Left colon (tissue), 2 donors: ENCODE measurements at places on chromosomes 1 and 21. TPM values are rescaled to one million over a fixed set of nuclear protein-coding genes. Genes with fewer than 3 reads are reported as not detected.

DNA sequence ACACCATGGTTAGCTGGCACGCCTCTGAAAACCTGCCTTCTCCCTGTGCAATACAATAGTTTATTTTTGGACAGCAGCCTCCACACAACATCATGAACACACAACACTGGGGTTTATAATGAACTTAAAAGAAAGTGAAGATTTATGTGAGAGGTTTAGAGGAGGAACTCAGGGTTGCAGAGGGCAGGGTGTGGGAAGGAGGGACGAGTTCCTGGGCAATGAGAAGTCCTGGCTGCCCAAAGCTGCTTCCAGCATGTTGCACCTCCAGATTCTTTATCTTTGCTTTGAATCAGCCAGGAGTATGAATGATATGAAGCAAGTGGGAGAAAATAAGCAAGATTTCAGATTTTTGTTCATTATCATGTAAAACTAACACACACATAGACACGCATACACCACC lies 11.3 kb upstream of the LRRC8D start:
- DNase-seq: no peak

The RGSL1 gene
- total RNA-seq: not detected

DNA sequence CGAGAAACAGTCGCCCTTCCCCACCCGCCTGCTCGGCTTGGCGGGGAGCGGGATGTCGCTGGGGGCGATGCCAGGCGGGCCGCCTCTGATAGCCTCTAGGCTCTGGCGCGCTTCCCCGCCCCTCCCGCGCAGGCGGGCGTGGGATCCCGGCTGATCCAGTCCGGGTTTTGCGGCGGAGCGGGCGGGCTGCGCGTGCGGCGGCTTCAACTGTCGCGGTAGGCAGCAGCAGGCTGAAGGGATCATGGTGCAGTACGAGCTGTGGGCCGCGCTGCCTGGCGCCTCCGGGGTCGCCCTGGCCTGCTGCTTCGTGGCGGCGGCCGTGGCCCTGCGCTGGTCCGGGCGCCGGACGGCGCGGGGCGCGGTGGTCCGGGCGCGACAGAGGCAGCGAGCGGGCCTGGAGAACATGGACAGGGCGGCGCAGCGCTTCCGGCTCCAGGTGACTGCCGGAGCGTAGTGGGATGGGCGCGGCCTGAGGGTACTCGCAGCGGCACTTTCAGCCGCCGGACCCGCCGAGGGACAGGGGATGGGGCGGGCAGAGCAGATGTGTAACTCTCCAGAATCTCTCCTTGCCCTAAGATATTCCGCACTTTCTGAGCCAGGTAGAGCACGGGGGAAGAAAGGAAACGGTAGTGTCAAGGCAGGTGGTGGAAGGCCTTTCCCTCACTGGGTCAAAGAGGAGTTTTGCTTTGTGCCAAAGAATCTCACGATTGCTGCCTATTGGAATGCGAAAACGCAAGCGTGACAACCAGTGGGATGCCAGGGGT lies at the start of gene FAAH:
FAAH (plus strand) TSS at position 210 of the 764 bp plus-strand sequence; CDS start at position 242, 32 bp downstream.
- peak; percentile 86 for DNase-seq

DNA sequence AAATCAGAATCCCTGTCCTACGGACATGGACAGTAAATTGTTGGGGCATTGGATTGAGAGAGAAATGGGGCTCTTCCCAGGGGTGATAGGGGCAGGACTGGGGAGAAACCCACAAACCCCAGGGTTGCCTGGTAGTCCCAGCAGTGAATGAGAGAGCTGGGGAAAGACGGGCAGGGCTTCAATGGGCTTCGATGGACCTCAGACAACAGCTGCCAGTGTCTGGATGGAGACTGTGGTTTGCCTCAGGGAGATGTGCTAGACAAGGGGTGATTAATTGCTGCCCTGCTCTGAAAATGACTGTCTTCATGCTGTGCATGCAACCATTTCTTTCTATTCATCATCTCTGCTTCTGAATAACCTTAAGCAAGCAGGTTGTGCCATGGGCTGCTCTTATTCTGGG lies 7.4 kb downstream of the GPR25 start:
- DNase-seq: no peak

DNA sequence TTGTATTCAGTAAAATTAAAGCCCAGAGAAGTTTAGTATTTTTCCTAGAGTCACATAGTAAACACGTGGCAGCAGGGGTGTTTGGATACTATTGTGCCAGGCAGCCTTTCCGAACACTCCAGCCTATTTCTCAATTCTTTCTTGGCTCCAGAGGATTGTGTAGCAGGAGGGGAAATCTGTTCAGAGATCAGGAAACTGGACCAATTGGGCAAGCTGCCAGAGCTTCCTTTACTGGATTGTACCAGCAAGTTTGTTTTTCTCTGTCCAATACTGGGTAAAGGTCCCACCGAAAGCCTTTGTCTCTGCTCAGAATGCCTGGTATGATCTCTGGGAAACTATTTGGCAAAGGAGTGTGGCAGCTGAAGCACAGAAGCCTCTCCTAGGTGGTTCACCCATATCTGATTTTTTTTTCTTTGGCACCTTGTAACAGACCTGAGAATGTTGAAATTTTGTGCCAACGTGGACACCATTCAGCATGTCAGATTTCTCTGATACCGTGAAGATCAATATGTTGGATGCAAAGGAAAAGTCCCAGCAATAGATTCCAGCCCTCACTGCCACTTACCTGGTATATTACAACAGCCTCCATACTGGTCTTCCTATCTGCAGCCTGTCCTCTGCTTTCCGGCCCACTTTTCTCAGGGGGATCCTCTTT lies 126.2 kb downstream of the FGGY start:
- peak; percentile 76 for DNase-seq

GRCh38 chr1:164886101-164886500 lies 327.1 kb downstream of the PBX1 start:
- no peak for DNase-seq

- DNase-seq: no peak
Measured at GRCh38 chr1:29243871-29244200, 7.5 kb downstream of the PTPRU start.

The ESRRG gene
- 0.61 TPM for total RNA-seq

GRCh38 chr1:196531737-196532524 lies 76.3 kb downstream of the KCNT2 start:
- DNase-seq: no peak

GRCh38 chr1:235937123-235937522 lies 70.4 kb upstream of the LYST start:
- no peak for DNase-seq

DNA sequence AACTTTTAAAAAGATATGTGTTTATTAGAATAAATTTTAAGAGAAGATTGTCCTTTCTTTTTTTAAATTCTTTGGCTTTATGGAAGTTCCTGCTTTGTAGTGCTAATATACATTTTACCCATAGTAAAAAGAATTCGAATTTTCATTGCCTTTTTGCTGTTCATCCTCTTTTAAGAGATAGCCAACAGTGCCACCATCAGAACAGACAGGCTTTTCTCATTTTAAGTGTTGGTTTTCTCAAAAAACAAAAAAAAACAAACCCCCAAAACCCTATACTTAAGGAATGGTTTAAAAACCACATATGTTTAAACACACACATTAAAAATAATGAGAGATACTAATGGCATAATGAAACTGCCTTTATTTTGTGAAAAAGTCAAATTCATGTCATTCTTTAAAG lies 118.8 kb downstream of the NEK7 start:
- DNase-seq: no peak

DNA sequence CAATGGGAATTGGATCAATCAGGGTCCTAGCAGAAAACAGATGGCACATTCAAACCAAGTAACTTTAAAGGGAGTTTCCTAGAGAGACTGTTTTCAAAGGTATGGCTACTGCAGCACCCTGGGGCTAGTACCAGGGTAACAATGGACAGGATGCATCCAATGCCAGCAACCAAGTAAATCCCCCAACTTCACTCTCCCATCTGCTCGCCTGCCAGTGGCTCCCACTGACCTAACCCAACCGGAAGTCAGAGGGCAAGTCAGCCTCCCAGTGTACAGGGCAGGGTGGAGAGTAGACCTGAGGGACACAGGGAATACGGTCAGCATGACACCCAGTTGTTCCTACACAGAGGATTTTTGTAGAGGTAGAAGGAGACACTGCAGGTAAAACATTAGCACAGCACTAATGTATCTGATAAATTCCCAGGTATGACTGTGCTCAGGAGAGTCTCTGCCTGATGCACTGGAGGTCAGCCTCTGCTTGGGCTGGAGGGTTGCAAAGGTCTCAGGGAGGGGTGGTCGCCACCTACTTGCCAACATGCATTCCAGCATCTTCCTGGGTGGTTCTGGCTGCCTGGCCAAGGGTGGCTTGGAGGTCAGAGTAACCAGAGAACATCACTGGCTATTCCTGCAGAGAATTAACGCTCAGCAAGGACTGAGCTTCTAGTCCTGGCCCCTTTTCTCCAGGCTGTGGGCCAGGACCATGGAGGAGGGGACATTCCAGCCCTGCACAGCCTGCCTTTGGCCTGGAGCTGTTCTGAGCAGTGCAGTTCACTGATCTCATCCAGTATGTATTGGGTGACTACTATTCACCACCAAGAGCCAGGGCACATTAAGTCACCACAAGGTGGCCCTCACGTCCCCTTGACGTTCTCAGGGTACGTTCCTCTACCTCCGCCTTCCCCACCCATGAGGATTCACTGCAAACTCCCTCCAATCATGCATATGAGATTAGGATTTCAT lies 5.1 kb upstream of the GJA4 start:
- no peak for DNase-seq

GRCh38 chr1:210129759-210130158 lies 102.8 kb upstream of the SERTAD4 start:
- no peak for DNase-seq

The OTUD7B gene
- 35.3 TPM for total RNA-seq

DNA sequence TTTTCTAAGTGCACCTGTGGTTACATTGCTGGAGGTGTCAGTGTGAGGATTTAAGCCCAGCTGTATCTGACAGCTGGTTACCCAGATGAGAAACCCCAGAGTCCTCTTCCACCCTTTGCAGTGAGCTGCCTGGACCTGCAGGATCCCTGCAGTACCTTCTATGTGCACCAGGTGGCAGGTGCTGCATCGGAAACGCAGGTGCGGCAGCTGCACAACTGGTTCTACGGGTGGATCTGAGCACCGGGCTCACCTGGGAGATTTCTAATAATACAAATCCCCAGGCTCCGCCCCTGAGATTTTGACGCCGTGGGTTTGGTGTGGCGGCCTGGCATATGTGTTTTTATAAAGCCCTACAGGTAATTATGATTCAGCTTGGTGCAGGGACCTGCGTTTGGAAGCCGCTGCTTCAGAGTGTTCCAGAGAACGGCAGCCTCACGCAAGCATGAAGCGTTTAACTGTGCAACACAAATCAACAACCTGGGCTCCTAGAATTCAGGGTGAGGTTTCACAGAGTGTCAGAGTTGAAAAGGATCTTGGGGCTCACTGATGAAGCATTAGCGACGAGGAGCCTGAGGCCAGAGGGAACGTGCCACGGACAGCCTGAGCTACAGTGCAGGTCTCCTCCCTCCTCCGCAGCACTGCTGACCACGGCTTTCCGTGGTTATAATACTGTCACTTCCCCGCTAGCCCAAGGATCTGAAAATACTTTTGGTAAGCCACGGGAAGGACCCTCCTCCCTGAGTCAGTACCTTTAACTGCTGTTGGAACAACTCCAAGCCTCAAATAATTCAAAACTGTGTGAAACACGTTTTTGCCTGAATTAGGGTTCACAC lies 96.7 kb upstream of the TRABD2B start:
- peak; percentile 82 for DNase-seq

The CD2 gene
- total RNA-seq: 2.9 TPM

The CD247 gene
- 5.2 TPM for total RNA-seq

GRCh38 chr1:211182746-211183145 lies 48.8 kb upstream of the KCNH1 start:
- DNase-seq: no peak

DNA sequence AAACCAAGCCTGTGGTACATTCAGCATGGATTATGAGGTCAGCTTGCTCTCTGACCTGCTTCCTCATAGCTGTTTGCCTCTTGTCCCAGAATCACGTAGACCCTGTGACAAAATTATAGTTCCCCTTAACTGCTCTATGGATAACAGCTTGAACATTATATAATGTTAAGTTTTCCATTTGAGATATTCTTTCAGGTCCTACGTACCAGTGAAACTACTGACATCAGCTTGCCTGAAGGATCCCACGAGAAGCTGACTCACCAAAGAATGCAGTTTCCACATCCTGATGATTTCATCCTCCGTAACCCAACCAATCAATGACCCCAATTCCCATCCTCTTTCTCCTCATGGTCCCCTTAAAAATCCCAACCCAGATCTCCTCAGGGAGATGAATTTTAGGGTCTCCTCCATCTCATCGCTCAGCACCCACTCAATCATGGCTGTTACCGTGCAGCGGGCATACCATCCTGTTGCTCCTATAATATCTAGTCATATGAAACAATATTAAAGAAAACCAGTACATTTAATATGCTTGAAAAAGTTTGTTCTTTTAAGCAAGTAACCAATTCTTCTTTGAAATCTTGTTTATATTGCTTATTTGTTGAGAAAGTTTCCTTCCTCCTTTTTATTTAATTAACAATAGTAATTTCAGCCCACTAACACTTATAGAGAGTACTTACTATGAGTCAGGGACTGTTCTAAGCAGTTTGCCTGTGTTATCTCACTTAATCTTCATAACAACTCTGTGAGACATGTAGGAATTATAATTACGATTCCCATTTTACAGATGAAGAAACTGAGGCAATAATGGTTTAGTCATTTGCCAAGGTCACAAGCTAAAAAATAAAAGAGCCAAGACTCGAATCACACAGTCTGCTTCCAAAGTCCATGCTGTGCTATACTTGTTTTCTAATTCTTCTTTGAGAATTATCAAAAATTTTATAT lies 27.4 kb downstream of the CHML start:
- DNase-seq: no peak

The FCGR1A gene
- not detected for total RNA-seq

- no peak for DNase-seq
Measured at GRCh38 chr1:196902344-196902743, 14.5 kb downstream of the CFHR4 start.

DNA sequence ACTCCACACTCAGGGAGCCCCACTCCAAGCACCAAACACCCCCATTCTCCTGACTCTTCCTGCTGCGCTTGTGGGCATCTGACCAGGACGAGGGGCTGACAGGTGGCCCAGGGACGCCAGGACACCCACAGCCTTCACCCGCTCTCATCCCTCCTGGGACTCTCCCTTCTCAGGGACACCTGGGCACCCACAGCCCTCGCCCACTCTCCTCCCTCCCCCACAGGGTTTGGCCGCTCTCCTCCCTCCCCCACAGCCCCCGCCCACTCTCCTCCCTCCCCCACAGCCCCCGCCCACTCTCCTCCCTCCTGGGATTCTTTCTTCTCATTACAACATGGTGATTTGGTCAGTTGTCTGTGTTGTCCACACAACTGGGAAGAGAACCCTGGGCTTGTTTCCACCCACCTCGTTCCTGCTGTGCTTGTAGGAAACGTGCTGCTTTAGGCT lies 43.4 kb downstream of the PRDM15 start:
- DNase-seq: no peak

DNA sequence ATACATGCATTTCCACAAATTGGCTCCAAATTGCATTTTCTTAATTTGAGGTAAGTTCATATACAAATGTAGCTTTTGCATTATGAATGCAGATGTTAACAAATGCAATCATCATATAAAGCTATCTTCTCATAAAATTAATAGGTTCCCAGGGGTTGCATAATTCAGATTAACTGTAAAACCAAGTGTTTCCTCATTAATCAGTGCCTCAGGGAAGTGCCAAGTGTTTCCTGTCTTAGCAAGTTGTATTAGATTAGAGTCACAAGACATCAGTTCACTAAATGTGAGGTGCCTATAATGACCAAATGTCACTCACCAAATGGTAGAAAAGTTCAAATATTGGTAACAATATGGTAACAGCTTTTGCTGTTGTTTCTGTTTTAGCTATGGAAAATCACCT lies 140.8 kb downstream of the PTGER3 start:
- no peak for DNase-seq
